ENCODE measurements at places on chromosomes 6 and 20.

DNA sequence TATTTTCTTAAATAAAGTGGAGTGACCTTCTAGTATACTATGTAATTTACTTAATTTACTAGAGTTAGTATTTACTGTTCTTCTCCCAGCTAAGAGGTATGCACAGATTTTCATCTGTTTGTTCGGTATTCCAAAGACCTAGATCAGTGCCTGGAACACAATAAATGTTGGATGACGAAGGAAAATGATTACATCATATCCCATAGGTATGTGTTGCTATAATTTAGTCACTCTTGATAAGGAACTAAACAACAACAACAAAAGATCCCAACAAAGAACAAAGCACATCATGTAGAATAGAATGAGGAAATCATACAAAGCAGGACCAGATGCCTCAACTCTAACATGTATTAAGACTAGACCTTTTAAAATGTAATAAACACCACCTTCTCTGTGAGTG lies 89.6 kb upstream of the ADGRF1 start:
- no peak for DNase-seq

DNA sequence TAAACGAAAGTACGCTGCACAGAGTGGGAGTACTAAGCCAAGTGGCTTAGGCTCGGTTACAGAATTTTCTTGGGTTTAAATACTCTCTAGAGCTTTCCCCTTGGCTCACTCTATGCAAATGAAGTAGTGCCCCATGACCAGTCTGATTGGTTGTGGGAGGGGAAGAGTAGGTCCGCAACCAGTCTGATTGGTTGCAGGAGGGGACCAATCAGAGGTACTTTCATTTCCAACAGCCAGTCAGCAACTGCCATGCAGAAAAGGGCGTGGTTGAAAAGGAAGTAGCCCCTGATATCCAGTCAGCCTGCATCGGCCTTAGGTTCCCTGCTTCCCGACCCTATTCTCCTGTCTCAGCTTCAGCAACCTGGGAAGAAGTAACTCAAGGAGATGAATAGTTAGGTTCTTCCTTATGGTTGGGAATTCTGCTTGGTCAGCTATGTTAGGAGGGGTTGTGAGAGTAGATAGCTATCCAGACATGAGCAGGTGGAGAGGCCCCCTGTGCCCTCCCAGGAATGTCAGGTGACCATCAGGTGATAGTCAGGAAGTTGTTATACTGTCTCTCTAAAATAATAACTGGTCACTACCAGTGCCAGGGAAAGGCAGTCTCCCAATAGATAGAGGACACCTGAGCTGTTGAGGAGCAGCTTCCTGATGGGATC lies 57.4 kb downstream of the FARS2 start:
- no peak for DNase-seq

DNA sequence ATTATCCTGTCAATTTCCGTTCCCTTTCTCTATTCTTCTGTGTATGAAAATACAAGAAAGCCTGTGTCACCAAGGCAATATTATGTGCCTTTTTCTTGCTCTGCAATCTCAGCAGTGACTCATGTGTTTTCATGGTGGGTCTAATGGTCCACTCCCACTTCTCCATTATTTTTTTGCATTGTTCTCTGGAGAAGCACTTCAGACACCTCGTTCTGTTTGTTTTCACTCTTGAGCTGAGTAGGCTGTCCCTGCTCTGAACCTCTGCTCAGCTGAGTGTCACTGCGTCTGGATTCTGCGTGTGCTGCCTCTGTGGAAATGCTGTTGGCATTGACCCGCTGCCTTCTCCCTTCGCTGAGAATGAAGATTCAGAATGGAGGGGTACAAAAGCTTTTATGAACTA lies 230.6 kb downstream of the TMEM242 start:
- DNase-seq: no peak

DNA sequence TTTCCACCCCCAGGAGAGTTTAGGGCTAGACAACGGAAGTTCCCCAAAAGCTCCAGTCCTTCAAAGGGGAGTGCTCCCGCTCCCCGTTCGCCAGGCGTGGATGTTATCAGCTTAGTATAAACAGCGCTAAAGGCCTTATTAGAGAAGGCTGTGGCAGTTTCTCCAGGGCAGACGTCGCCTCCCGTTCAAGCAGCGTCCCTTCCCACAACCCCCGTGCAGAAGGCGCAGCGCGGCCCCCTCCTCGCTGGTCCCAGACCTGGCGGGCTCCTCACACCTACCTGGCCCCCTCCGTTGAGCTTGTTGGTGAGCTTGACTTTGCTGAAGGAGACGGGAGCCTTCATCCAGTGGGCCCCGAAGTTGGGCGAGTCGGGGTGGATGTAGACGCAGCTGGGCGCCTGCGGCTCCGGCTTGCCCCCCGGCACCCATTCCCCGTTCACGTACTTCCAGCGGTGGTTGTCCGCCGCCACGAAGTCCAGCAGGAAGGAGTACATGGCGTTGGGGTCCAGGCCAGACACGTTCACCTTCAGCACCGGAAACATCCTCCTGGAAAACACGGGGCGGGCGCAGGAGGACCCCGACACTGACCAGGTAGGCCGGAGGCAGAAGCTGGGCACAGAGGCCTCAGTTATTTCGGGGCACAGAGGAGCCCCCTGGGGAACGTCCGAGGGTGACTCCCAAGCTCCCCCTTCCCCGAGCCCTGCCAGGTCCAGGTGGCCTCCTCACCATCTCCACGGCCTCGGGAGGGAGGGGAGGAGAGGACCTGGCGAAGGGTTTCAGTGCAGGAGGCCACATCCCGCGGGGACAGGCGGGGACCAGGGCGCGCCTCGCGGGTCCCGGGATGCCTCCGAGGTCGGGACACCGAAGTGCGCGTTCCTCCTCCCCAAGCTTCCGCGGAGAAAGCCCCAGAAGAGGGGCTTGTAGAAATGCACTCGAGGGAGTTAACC lies 1.1 kb downstream of the TBXT start:
- no peak for DNase-seq

GRCh38 chr6:128606611-128607010 lies 86.2 kb upstream of the PTPRK start:
- no peak for DNase-seq

- no peak for DNase-seq
Measured at GRCh38 chr6:110738899-110739365, 76.3 kb downstream of the CDK19 start.

DNA sequence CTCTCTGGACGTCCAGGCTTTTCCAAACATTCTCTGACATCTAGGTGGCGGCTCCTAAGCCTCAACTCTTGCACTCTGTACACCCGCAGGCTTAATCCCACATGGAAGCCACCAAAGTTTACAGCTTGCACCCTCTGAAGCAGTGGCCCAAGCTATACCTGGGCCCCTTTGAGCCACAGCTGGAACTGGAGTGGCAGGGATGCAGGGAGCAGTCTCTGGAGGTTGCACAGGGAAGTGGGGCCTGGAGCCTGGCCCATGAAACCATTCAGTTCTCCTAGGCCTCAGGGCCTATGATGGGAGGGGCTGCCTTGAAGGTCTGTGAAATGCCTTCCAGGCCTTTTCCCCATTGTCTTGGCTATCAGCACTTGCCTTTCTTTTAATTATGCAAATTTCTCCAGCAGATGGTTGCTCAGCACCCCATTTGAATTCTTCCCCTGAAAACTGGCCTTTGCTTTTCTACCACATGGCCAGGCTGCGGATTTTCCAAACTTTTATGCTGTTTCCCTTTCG lies 64.9 kb downstream of the IRF4 start:
- no peak for DNase-seq

DNA sequence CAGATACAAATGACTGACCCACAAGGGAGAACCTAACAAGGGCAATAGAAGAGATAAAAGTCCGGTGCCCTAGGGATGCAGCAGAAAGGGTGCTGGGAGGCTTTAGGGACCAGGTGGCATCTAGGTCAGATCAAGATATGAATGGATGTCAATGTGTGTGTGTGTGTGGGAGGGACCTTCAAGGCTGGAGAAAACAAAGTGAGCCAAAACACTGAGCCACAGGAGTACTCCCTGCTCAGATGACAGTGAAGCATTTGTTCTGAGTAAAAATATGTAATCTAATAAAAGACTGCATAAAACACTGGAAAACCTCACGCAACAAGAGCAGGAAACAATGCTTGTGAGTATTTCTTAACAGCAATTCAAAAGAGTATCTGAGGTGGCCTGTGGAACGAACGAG lies 28.2 kb downstream of the ZNF337 start:
- no peak for DNase-seq
